ENCODE measurements at places on chromosomes 1 and 21.

DNA sequence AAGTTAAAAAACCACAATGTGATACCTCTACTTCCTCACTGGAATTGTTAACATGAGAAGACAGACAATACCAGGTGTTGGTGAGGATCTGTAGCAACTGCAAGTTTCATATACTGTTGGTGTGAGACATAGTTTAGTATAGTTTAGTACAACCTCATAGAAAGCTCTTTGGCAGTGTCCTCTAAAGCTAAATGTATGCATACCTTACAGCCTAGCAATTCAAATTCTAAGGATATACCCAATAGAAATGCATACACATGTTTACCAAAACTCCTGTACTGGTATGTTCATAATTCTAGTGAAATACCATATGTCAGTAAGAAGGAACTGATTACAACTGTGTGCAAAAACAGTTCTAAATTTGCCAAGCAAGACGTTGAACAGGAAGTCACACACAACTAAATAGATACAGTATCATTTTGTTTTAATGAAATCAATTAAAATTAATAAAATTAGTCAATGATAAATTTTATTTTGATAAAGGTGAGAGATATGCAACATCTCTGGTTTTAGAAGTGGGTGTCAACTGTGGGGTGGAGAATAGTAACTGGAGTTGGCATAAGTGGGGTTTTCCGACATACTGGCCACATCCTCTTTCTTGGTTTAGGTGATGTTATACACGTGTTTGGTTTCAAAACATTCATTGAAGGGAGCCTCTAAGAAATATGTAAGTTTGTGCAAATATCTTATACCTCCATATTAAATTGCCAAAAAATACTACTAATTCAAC is 450.7 kb downstream of the PTPRC start:
- DNase-seq = peak; percentile 76

GRCh38 chr1:156662005-156662799 is 15.0 kb downstream of the NES start:
- peak; percentile 47 for DNase-seq

GRCh38 chr1:20792196-20792595 is 5.1 kb upstream of the HP1BP3 start:
- DNase-seq = no peak

GRCh38 chr1:90731382-90732050 is 14.4 kb upstream of the BARHL2 start:
- DNase-seq = no peak

DNA sequence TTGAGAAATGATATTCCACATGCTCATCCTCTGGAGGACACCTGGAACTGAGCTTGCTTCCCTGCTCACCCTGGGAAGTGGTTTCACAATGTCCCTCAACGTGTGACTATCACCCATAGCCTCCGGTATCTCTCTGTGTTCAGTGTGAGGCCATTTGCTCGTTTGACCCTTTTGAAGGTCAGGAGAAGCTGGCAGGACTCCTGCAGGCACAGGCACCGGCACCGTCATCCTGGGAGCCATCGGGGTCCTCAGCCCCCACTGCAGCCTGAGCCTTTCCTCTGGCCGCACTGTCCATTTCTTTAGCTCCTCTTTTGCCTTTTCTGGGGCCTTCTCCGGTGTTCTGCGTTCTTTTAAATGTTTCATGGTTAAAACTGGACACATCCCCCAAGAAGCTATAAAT is 159.6 kb upstream of the COL6A1 start:
- no peak for DNase-seq

DNA sequence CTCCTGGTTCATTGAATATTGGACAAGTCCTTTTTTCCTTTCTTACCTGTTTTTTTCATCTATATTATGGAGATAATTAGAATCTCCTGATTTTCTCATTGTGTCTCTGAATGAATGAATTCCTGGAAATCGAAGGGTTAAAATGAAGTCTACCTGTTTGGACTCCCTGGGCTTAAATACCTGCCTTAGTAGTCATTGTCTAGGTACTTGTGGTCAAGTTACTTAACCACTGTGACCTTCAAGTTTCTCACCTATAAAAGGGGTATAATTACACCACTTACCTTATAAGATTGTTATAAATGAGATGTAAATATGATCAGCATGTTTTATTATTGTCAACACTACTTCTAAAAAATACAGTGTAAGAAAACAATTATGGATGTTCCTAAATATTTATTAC is 9.0 kb upstream of the TBX19 start:
- DNase-seq = no peak

DNA sequence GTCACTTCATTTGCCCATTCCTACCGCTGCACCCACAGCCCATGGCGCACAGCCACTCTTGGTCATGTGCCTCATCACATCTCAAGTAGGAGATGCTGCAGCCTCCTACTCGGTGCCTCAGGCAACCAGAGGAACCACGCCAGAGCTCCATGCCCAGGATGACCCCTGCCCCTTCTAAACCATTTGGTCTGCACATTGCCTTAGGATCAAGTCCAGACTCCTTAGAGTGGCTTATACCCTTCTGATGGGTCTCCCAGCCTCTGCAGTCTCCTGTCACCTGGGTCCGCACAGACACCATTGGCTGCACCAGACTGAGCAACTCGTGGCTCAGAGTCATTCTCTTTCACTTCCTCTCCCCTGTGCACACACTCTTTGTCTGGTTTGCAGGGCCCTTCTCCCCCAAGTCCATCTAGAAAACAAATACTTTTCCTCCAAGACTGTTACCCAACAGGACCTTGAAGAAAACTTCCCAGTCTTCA is 2.2 kb upstream of the ADORA3 start:
- DNase-seq = peak; percentile 88

- no peak for DNase-seq
Observed at GRCh38 chr1:89974696-89975470, 20.0 kb upstream of the ZNF326 start.

DNA sequence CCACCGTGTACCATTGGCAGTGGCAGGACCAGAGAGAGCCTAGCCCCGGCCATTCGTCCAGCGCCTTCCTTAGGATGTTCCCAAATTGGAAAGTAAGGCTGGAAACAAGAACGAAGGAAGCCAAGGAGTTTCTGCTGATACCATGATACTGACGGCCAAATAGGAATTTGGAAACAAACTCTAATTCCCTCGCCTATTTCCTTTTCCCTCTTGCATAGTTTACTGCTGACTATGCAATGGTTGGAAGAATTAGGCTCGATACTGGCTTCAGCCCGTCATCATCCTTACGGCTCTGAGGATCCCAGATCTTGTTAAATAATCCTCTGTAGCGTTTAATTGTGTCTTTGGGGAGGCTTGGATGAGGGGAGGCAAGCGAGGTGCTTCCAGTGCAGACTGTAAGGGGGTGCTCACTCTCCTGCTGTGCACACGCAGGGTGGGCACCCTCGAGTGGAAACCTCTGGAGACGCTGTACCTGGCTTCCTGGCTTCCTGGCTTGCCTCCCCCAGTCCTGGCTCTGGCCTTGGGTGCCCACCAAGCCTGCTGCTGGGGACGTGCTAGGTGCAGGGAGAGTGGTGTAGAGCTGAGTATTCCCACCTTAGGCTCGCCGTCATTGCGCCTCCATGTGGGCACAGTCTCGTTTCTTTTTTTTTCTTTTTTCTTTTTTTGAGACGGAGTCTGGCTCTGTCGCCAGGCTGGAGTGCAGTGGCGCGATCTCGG is 27.4 kb upstream of the CAMTA1 start:
- no peak for DNase-seq

GRCh38 chr1:245188403-245188802 is 33.6 kb downstream of the KIF26B start:
- DNase-seq = no peak

DNA sequence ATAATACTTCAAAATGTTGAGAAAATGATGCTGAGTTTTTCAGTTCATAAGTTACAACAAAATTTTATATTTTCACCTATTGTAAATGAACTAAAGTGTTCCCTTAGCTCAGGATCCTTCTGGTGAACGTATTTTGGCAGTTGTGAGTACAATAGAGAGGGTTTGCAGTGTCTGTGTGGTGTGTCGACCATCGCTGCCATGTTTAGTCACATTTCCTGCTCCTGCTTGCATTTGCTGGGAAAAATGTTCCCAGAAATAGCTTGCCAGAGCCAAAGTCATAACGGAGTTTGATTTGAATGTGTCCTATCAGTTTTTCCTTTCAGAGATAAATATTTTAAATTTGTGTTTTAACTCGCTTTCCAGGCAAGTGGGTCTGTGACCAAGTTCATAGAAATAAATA is 117.1 kb upstream of the COL6A1 start:
- DNase-seq = no peak

DNA sequence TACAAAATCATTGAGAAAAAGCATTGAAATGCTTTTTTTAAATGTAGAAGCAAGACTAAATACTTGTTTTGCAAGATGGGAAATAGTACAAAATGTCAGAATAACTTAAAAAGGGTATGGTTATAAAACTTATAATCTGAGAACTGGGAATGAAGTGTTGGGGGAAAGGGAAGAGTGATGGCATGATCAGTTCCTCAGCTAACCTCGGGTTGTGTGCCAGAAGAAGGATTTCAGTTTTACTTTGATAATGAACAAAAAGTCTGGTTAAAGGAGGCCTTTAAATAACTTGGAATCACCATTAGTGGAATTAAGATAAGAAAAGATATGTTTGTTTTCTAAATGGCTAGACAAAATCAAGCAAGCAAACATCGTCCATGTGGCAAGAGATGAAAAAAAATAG is 20.7 kb downstream of the NEK7 start:
- DNase-seq = no peak

DNA sequence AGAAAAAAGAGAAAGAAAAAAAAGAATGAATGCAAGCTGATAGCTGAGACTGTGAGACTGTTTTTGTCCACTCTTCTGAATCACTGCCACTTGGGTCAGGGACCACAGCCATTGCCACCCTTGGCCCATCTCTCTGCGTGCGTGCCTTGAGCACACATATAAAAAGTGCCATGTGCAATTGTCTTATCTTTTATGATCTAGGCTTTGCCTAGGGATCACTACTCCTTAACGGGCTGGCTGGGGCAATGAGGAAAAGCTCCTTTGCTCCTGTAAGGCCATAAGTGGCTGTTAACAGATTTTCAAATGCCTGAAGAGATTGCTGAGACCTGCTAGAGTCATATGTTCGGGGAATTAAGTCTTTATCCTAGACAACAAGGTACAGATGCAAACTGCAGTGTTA is 8.2 kb downstream of the SPATA46 start:
- no peak for DNase-seq

DNA sequence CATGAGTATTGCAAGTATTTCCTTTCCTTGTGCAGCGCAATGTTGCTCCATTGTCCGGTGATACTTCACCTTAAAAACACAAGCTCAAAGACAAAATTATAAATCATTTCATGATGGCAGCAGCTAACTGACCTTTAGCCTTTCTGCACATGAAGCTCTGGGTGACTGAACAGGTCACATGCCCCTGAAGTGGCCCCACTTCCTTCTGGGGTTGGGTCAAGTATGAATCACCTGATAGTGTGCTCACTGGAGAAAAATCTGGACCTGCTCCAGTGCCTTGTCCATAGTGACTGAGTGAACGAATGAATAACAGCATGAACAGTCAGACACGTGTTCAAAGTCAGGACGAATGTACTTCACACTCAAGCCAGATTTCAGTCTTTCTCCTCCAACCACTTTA is 658.9 kb downstream of the NPHP4 start:
- DNase-seq = no peak

- DNase-seq = no peak
Observed at GRCh38 chr1:117138106-117138505, 16.6 kb upstream of the TRIM45 start.

DNA sequence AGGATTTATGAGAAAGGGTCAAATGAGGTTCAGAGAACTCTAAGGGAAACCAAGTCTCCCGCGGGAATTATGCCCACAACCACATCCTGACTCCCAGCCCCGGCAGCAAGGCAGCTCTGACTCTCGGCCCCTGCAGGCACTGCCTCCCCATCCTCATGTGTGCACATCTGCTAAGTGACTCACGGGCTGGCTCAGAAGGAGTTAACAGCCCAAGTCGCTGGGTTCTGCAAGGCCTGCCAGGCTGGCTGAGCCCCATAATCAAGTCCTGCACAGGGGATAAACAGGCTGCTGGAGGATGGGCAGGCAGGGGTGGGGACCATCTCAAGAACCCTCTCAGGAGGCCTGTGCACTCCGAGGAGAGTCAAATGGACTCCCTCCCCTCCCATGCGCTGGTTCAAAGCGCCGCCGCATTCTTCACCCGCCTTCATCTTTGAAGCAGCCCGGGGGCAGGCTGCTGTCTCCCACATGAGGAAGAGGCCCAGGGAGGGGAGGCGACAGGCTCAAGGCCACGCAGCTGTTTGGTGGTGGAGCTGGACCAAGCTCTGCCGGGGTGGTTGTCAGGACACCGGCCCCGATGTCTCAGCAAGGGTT is 344.3 kb downstream of the MATN1 start:
- peak; percentile 12 for DNase-seq

DNA sequence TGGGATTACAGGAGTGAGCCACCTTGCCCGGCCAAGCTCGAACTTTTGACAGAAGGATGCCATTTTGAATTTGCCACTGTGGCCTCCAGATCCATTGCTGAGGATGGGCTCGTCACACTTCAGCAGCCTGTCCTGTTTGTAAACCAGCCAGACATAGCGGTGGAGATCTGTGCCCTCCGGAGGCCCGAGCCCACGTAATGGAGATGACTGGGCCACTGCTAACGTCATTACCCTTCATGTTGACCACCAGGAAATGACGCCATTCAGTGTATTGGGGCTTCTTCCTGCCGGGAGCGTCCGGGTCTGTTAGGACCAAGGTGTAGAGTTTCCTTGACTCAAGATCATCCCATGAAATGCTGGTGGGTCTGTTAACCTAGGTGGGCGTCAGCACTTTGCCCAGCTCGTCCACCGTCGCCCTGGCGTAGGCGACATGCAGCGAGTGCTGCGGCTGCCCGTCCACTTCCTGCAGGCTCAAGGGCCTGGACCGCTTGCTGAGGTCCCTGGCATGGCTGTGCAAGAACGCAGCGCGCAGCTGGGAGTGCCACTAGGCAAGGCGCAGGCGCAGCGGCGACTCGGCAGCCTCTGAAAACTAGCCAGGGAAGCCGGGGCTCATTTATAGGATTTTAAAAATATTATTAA is 40.8 kb downstream of the PTPRC start:
- no peak for DNase-seq
